ENCODE measurements at places on chromosomes 5 and 9.

DNA sequence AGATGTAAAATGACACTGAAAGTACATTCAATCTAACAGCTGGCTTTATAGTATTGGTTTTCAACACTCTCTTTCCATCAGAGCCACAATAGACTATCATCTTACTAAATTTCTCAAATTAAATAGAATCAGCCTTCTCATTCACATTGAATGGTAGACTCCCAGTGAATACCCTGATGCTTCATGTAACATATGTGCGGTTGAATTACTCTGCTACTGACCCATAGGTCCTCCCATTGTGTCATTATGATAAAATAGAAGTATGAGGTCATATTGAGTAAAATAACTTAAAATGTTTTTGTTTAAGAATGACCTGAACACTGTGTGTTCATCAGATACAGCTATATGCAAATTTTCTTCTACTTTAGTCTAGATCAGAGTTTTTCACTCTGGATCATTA lies 75.9 kb upstream of the ADAMTSL1 start:
- no peak for DNase-seq

DNA sequence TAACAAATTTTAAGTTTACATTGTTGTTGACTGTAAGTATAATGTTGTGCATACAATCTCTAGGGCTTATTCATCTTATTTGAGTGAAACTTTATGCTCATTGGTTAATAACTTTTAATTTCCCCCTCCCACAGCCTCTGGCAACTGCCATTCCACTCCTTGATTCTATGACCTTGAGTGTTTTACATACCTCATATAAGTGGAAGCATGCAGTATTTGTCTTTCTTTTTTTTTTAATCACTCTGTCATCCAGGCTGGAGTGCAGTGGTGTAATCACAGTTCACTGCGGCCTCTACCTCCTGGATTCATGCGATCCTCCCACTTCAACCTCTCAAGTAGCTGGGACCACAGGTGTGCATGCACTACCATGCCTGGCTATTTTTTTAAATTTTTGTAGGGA lies 83.9 kb downstream of the KCTD16 start:
- no peak for DNase-seq

DNA sequence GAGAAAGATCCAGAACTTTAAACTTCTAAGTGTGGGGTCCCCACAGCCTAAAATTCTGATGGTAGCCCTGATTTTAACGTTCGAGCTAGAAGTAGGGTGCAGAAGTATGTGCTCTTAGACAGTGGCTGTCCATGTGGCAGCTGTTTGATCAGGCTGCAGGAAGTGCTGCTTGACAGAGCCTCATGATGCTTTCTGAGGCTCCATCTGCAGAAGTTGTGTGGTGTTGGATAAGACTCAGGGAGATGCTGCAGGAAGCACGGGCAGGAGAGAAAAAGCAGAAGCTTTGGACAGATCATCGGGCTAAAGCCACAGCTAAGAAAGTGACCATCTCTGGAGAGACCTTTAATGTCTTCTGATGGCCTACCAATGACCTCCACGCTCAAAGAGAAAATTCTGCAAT lies 8.1 kb downstream of the MTMR12 start:
- no peak for DNase-seq

- DNase-seq: no peak
These were observed 2.3 kb downstream of the DNLZ start for GRCh38 chr9:136361047-136361753.

GRCh38 chr5:122473138-122473843 lies 161.3 kb downstream of the SNCAIP start:
- DNase-seq: no peak

DNA sequence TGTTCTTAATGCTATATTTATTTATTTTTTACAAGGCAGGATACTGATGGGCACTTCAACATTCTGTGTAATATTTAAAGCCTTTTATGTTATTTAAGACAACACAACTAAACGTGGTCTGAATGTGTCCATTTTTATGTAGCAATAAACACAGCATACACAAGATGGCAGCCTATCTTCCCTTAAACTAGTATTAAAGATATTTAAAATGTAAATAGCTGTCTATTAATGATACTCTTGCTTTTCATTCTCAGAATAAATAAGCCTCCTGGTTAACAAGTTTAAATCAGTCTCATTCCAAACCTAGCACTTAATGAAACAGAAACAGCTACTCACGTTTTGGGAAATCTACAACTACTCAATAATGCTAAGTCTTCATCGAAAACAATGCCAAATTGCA lies 315.7 kb downstream of the MCTP1 start:
- no peak for DNase-seq

GRCh38 chr9:90201766-90202165 lies 440.9 kb downstream of the DIRAS2 start:
- DNase-seq: no peak

- no peak for DNase-seq
These were observed 18.9 kb upstream of the GLIS3 start for GRCh38 chr9:4318741-4319140.

GRCh38 chr9:18114559-18115475 lies 359.1 kb upstream of the ADAMTSL1 start:
- DNase-seq: no peak

DNA sequence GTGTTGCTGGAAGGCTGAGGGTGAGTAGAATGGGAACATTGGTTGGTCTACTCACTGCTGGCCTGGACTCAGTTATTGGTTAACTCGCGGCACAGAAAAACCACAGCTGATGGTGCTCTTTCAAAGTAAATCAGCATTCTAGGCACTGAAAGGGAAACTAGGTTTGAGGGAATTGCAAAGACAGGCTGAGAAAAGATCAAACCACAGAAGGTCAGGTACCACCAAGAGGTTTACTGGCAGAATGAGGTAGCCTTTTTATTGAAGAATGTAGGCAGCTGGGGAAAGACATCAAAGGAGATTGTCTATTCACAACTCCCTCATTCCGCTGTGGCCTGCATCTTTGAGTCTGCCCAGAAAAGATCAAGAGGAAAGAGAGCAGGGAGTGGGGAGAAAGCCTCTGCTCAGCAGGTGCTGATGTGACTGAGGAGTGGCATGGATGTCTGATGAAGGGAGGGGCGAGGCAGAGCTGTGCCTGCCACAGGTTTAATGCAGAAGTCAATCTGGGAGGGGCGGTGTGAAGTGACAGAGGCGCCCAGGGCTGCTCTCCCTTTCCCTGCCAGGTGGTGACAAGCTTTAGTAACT lies 255.5 kb downstream of the MAN2A1 start:
- no peak for DNase-seq

- no peak for DNase-seq
These were observed 3.8 kb downstream of the FOXD1 start for GRCh38 chr5:73444499-73445438.

DNA sequence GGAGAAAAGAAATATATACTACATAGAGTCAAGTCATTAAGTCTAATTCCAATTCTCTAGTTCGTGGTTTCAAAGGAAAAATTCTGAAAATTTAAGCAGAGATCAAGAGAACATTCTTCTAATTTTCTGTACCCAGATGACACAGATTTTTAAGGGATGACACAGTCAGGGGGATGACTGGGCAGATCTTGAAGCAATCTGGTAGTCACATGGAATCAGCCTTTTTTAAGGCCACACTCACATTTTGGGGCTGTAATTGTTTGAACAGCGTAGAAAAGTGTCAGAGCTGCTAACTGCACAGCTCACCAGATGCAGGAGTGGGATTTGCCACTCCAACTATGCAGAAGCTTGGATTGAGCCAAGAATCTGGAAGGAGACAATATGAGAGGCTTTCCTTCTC lies 20.4 kb downstream of the PDE4D start:
- no peak for DNase-seq

- no peak for DNase-seq
These were observed 155.7 kb upstream of the FBN2 start for GRCh38 chr5:128693764-128694163.

GRCh38 chr5:74587890-74588289 lies 52.6 kb downstream of the ENC1 start:
- DNase-seq: no peak

- no peak for DNase-seq
These were observed 21.3 kb downstream of the AHRR start for GRCh38 chr5:342501-343460.

GRCh38 chr5:139460455-139460854 lies 2.1 kb downstream of the ECSCR start:
- DNase-seq: no peak

DNA sequence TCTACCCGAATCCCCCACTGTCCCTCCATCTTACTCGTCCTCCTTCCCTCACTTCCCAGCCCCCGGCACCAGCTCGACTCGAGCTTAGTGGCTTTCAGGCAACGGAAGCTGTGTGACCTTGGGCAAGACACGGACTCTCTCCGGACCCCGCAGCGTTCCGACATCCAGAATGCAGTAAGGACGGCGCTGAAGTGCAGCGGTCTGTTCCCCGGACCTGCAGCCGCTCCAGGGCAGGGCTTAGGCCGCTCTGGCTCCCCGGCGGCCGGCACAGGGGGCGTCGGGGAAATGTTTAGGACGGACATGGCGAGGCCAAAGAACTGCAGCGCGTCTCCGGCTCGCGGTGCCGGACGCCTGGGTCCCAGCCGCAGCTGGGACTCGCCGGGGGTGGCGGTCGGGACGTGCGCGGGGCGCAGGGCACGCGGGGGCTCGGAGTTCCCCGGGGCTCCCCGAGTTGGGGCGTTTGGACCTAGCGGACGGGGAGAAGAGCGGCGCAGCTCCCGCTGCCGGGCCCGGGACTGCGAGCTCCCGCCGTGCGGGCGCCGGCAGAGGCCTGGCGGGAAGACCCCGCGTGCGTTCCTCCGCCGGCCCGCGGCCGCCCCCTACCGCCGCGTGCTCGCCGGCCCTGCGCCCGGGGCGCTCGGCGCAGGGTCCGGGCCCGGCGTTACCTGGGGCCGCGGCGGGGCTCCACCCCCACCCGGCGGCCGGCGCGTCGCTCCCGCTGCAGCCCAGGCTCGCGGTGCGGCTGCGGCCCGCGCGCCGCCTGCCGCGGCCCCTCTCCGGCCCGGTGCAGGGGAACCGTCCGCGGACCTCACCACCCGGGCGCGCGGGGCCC lies 5.6 kb upstream of the RNF44 start:
- no peak for DNase-seq

DNA sequence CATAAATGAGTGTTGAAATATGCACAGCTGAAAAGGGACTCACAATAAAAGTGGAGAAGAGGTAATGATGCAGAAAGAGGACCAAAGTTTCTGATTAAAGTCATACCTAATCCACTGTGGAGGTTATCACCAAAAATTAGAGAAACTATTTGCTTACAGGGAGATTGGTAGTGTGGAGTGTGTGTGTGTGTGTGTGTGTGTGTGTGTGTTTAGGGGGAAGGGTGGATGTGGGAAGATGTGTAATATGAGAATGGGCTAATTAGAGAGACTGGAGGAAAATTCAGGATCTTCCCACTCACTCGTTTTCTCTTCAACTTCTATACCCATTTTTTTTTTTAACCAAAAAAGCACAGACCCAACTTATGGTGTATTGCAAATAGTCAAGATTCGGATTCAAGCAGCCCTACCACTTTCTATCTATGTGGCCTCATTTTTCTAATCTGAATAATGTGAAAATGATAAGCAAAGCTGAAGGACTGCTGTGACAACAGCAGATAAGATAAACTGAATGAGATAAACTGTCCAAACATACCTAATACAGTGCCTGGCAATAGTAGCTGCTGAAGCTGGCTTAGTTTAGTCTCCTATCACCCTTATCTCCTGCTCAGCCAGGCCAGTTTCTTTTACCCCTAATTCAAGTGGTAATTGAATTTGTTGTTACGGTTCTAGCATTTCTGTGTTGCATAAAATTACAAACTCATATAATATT lies 501.1 kb downstream of the KDM4C start:
- DNase-seq: no peak

- no peak for DNase-seq
These were observed 9.8 kb downstream of the PDLIM4 start for GRCh38 chr5:132267166-132267739.

DNA sequence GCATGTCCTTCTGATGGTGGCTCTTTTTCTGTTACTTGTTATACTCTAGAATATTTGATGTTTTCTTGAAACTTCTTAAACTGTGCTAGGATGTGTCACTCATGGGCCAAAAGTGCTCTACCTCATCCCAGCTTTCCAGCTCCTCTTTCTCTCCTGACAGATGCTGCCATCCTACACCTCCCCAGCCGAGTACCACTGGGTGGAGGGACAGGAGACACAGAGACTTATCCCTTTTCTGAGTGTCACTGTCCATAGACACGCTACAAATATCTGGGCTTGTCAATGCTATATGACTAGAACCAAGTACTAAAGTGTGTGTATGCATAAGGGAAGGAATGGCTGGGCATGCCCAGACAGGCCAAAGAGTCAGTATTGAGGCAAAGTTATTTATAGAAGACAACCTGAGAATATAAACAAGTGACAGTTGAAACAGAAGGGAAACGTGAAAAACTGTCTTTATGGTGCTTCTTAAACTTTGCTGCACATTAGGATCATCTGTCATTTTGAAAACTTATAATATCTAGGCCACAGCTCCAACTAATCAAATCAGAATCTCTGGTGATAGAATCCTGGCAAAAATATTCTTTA lies 188.0 kb downstream of the CARTPT start:
- DNase-seq: no peak

DNA sequence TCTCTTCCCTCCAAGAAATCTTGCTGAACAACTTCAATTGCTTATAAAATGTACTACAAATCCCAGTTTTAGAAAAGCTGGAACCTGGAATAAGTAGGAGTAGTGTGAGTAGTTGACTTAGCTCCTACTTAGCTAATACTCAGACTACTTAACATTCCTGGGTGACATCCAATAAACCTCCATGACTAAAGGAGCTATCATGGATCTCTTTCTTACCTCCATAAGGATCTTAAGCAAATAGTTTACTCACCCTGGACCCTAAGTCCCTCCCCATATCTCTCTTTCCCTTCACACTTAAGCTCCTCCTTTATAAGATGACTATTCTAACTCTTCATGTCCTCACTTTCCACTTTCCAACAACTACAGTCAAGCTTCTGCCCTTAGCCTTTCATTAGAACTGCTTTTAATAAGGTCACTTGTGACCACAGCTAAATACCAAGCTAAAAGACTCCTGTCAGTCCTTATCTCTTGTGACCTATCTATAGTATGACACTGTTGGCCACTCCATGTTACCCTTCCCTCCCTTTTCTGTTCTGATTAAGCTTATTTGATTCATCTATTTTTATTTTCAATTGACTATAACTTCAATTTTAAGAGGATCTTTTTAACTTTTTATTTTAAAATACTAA lies 194.9 kb downstream of the RFX3 start:
- no peak for DNase-seq

GRCh38 chr5:135040333-135041144 lies 6.5 kb upstream of the PITX1 start:
- no peak for DNase-seq

DNA sequence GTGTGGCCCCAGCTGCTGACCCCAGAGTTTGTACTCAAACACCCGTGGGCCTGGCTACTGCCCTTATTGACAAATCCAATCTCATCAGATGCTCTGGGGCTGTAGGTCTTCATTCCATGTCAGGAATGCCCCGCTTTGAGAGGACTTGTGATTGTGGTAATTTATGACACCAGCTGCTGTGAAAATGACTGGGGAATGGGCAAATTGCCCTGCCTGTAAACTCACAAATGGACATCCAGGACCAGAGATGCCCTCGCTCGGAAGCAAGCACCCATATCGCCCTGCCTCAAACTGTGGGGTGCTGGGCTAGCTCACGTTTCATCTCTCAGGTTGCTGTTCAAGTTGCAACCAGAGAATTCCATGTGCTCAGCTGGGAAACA lies 225.9 kb upstream of the MAP3K1 start:
- no peak for DNase-seq

Data from effector memory CD8-positive, alpha-beta T cell (primary cell).